Glomerular endothelial cell (primary cell): ENCODE measurements at places on chromosomes 16 and 17.

GRCh38 chr16:72930396-72930795, 117.5 kb downstream of the ZFHX3 start:
- no peak for DNase-seq

DNA sequence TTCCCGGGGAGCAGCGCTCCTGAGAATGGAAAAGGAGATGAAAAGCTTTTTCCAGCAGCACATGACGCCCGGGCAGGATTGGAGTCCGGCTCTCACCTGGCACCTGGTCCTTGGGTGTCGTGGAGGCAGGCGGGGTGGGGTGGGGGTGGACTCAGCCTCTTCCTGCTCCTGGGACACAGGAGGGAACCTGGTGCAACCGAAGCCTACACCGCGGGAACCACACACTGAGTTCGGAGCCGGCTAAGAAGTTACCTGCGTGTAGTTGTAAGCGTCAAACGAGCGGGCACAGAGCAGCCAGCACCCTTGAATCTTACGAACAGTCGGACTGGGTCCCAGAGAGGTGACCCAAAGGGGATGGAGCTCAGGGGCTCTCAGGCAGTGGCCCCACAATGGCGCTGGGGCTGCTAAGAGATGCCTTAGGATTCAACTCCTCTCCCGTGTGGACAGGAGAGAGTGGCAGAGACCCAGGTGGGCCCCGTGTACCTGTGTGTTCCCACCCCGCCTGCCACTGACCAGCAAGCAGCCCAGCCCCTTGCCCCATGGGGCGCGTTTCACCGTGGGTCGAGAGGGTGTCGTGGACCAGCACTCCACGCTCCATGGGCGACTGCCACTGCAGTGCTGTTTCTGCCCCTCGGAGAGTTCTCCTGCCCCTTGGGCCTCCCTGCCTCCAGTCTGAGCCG, 105.8 kb upstream of the METRNL start:
- DNase-seq: no peak

- DNase-seq: no peak
Measured at GRCh38 chr17:50199211-50199802, 2.1 kb downstream of the COL1A1 start.

DNA sequence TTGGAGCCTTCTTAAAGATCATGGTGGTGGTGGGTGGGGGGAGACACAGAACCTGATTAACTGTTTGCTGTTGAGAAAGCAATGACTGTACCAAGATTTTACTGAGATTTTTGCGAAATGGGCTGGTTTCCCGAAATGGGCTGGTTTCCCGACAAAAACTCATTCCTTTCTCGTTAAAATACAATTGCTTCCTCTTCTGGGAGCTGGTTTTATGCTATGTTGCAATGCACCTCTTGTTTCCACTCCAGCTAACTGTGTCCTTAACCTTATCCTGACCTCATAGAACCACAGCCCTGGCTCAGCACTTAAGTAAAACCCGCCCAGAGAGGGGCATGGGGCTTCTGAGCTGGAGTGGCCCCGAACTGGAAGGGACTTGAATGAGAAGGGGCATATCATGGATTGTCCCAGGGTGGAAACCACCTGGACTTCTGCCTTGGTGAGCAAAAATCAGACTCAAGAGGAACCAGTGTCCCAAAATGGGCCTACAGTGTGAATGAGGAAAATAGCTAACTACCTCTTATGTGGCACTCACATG, 20.9 kb downstream of the FAM20A start:
- DNase-seq: no peak

- DNase-seq: no peak
Measured at GRCh38 chr17:42853597-42853967, 2.6 kb downstream of the AOC3 start.

GRCh38 chr16:65884018-65884417, 482.5 kb upstream of the CDH5 start:
- DNase-seq: no peak

DNA sequence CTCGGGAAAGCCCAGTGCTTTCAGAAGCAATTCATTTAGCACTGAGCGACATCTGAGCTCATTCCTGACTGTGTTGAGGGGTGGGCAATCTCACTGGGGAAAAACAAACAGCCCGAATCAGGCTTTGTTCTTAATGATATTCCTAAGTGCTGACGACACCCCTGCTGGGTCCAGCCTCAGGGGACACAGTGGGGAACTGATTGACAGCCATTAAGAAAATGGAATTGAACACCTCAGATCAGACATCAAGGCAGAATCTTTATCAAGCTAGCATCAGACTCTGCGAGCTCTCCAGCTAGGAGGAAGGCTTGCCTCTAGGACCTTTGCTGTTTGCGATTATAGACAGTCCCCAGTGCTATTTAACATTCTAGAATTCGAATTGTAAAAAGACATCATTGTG, 22.5 kb upstream of the LYRM9 start:
- no peak for DNase-seq
